ENCODE measurements at places on chromosomes 4 and X. TPM values are rescaled to one million over a fixed set of nuclear protein-coding genes. Genes with fewer than 3 reads are reported as not detected.

Gene FGA
- not detected for total RNA-seq

Gene HTT
- 182 TPM for total RNA-seq

Gene SAGE1
- not detected for total RNA-seq

Gene YY2
- total RNA-seq = 2.6 TPM

Gene GPR119
- not detected for total RNA-seq

Gene SLITRK2
- not detected for total RNA-seq

Gene DSPP
- total RNA-seq = not detected

Gene PLAC8
- 125 TPM for total RNA-seq

Gene PAGE4
- total RNA-seq = not detected

Gene CYBB
- 127 TPM for total RNA-seq

Gene DIPK2B
- total RNA-seq = not detected

Gene MMRN1
- total RNA-seq = 0.49 TPM

- DNase-seq = no peak
These were observed 264.6 kb upstream of the FMR1 start for GRCh38 chrX:147646949-147647723.

- DNase-seq = no peak
These were observed 31.8 kb downstream of the USP11 start for GRCh38 chrX:47264483-47265173.

GRCh38 chrX:109714340-109714958, 18.6 kb downstream of the ACSL4 start:
- no peak for DNase-seq

- DNase-seq = no peak
These were observed 56.1 kb downstream of the FAM193A start for GRCh38 chr4:2592572-2592971.

GRCh38 chrX:2490634-2491033, 10.1 kb downstream of the DHRSX start:
- no peak for DNase-seq

DNA sequence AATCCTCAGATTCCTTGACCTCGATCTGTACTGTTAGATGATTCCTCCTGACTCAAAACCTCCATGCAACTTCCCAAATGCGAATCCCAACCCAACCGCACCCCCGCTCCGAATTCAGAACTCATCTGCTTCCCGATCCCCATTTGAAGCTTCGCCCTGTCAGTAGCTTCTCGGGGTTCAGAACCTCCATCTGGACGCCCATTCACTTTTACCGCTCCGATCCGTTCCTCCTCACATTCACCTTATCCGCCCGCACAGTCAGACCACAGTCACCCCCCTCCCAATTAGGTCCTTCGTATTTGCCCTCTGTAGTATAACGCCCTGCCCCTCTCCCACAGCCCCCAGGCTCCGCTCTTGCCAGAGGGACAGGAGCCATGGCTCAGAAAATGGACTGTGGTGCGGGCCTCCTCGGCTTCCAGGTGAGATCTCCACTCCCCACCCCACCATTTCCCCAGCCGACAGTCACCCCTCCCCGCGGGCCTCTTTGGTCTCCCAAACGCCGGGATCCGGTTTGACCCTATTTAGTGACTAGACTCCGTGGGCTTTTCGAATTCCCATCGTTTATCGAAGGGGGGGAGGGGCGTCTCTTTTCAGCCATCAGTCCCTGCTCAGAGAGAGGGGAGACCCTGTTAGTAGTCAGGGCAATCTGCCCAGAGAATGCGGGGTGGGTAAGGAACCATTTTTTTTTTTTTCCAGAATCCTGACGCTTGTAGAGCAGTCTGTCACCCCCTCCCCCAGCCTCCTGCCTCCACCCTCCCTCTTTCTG, 691 bp downstream of the MAGED1 start:
- peak; percentile 41 for DNase-seq

GRCh38 chrX:71543316-71543715, 10.4 kb downstream of the OGT start:
- DNase-seq = no peak

DNA sequence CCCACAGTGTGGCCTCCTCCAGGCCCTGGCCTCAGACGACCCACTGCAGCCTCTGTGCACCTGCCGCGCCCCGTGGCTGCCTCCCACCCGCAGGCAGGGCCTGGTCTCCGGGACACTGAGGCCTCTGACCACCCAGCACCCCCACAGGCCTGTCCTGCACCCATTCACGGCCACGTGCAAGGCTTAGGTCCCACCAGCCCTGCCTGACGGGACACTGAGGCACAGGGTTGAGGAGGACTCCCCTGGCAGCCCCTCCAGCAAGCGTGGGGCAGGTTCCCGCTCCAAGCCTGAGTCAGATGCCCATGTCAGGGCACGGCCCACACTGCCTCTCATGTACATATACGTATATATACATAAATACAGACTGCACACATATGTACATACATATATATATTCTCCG, 23.5 kb downstream of the NELFA start:
- no peak for DNase-seq

DNA sequence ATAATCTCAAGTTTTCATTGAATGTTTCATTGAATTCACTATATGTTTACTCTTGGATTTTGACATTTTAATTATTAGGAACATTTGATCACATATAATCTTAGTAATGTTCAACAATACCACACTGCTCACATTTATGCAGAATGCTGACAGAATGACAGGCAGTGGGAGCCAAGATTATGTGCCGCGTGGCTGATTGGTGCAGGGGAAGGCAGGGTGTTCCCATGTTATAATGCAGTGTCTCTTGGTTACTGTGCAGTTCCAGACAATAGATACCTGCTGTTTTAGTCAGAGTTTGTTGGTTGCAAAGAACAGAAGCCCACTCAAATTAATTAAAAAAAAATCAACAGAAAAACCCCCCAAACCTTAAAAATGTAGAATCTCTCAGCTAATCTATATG, 33.0 kb downstream of the FHIP1A start:
- DNase-seq = no peak

GRCh38 chr4:103904123-103904522, 184.3 kb upstream of the TACR3 start:
- no peak for DNase-seq

GRCh38 chrX:22192419-22193060, 80.2 kb upstream of the CBLL2 start:
- peak; percentile 60 for DNase-seq

DNA sequence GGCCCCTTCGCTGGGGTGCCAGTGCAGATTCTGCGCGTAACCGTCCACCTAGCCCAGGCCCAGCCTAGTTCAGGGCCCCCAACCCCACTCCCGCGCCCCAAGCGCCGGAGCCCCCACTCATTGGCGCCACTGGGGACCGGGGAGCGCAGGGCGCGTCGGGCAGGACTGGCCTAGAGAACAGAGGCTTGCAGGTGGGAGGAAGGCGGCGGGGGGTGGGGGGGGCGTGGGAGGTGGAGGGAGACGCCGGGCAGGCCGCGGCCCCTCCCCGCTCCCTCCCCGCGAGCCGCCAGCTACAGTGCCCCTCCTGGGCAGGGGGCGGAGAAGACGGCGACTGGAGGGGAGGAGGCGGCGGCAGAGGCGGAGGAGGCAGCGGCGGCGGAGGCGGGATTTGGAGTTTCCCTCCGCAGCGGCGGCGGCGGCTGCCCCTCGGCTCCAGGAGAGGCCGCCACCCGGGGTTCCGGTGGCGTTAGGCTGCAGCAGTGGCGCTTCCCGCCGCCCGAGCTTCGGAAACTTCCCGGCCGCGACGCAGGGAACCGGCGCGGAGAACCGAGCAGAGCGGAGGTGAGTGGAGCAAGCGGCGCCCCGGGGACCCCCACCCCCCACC, 4.8 kb upstream of the DUSP9 start:
- peak; percentile 32 for DNase-seq

DNA sequence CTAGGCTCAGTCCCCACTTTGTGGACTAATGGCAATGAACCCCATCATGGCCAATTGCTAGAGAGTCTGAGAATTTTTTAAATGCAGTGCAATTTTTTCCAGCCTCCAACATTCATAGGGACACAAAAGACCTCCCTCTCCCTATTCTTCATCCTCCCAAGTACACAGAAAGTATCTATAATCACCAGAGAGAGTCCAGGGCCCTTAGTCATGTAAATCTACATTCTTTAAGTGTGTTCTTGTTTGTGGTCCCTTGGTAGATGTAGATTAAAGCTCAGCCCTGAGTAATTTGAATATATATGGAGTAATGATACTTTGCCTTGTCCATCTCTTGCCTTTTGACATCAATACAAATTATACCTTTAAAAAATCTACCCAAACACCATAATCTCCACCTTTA, 51.3 kb upstream of the ATXN3L start:
- DNase-seq = no peak

DNA sequence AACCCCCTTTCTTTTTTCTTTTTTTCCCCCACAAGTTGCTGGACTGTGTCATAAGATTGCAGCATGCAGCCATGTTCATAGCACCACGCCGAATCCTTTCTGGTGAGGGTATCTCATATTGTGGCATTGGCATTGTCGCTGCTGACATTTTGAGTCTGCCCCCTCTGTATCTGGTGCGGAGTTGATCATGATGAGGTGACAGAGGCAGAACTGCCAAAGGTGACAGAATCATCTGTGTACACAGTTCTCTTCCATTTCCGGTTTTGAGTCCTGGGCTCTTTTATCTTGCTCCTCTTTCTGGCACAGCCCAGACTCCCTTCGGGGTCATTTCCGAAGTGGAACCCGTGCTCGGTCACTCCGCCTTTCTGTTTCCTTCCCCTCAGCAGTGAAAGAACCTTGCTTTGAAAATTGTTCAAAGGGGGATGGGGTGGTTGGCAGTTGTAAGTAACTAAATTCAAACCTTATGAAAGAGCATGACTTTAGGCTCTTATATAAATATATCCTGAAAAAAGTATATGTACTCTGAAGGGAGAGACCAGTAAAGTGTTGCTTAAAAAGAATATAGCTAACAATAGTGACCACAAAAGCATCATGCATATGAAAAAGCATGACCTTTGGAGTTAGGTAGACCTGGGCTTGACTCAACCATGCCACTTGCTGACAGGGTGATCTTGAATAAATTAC, 55.0 kb upstream of the BMP2K start:
- DNase-seq = peak; percentile 35

DNA sequence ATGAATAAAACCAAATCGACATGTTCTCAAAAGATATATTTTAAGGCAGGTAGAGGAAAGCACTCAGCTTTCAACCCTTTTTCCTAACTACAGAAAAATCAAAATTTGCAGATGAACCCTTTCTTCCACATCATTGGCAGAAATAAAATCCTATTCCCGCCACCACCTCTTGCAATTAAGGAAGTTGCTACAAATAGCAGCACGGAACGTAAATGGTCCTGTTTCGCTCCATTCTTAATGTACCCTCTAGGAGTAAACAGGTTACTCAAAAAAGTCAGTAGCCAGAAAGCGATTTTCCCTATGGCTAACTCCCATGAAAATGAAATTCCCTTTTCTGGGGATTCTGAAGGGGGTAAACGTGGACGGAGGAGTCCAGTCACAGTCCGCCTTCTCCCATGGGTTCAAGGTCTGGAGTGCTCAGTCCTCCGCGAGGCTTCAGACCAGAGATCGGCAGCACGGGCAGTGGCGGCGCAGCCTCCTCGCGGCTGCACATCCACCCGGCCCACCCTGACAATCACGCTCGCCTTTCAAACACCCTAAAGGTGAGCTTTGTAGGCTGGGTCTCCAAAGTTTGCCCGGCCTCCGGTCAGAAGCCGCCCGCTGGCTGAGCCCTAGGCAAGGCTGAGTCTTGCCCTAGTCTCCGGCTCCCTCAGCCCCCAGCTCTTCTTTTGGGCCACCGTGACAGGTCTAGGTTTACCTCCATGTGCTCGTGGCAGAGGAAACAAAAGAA, 1.8 kb downstream of the ATP11C start:
- DNase-seq = peak; percentile 32

- no peak for DNase-seq
These were observed 177.9 kb downstream of the BEND2 start for GRCh38 chrX:18042776-18043175.

DNA sequence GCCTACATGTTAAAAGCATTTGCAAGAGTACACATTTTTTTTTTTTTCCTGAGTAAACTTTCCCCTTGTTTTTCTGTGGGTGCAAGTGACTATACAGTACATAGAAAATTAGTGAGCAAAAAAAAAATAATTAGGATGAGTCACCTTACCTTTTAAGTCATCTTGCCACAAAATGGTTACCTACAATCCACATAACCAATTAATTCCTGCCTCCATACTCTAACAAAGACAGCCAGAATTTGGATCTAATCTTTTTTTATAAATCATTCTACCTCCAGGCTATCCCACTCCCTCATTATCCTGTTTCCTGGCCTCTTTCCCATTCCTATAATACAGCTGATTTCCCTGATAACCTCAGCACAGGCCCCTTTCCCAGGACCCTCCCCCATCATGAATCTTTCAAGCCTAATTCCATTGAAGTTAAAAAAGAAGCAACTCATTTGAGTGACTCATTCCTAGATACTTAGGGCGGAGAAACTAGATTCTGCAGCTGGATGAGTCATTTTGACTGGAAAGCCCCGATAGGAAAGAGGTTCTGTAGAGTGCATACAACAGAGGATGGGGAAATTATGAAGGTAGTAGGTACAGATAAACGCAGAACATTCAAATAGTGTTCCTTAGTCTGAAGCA, 128.2 kb downstream of the C4orf51 start:
- no peak for DNase-seq

DNA sequence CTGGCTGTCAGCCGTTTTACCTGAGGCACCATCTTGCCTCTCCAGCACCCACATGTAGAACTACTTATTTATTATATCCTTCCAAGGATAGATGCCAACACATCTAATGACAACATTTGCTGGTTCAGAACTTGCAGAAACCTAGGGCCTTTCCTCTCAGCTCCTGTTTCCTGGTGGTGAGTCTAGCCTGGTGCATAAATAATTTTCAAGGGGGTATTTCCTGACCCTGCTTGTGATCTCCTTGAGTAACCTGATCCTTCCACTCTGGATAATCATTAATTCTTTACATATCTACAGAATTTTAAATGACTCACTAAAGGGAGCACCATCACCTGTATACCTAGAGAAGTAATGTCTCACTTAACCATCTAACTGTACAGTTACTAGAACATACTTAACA, 153.4 kb downstream of the PPARGC1A start:
- DNase-seq = no peak

Data from B cell (primary cell).